ENCODE measurements at places on chromosomes 1 and 21. TPM values are rescaled to one million over a fixed set of nuclear protein-coding genes. Genes with fewer than 3 reads are reported as not detected.

DNA sequence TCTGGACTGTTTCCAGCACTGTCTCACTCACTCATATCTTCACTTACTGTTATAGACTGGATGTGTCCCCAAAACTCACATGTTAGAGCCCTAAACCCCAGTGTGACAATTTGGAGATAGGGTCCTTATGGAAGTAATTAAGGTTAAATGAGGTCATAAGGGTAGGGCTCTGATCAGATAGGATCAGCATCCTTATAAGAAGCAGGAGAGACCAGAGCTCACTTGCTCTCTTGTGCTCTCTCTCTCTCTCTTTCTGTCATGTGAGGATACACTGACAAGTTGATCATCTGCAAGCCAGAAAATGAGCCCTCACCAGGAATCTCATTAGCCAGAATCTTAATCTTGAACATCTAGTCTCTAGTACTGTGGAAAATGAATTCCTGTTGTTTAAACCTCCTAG is 23.4 kb downstream of the TNR start:
- DNase-seq = no peak

DNA sequence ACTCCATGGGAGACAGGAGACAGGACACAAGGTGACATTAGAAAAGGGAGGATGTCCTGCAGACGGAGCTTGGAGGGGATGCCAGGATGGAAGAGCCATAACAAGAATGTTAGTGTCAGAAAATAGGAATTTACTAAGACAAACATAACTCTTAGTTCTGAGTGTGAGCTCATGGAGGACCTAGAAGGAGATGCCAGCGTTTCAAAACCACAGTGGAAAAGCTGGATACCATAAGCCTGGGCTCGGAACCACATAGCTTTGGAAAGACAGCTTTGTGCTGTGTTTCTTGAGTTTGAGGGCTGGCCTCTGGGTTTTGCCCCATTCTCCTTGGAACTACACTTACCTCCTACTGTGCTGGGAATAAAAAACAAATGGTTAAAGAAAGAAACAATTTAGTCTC is 128.4 kb downstream of the S1PR1 start:
- DNase-seq = no peak

- DNase-seq = no peak
These were observed 31.5 kb downstream of the PALMD start for GRCh38 chr1:99677416-99677815.

GRCh38 chr1:67740543-67740942 is 55.5 kb downstream of the GADD45A start:
- no peak for DNase-seq

DNA sequence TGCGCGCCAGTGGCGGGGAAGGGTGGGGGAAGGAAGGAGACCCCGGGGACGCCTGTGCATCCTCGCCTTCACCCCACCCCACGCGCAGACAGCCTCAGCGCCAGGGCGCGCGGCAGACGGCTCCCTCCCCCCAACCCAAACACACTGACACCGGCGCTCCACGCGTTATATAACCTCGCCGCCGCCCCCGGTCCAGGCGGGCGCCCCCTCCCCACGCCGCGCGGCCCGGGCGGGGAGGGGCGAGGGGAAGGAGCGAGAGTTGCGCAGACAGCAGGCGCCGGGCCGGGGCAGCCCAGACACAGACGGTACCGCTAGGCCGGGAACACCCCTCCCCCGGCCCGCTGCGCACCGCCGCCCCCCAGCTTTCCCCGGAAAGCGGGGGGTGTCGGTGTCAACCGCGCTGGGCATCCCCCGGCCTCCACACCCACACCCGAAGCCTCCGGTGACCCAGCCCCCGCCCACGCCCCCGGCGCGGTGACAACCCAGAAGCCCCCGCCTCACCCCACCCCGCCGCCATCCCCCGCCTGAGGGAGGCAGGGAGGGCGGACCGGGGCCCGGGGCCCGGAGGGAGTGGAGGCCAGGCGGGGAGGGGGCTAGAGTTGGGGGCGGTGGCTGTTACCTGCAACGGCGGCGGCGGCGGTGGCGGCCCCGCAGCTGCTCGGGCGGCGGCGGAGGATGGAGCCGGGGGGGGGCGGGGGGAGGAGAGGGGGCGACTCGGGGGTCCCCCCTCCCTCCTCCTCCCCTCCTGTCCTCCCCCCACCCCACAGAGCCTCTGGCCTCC is 432 bp downstream of the AKT3 start:
- DNase-seq = no peak

DNA sequence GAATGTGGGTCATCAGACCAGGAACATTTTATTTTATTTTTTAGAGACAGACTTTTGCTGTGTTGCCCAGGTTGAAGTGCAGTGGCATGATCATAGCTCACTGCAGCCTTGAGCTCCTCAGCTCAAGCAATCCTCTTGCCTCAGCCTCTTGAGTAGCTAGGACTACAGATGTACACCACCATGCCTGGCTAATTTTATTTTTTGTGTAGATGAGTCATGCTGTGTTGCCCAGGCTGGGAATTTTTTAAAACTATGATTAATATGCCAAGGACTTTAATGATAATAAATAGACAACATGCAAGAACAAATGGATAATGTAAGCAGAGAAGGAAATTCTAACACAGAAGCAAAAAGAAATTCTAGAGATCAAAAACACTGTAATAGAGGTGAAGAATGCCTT is 142.4 kb downstream of the AK5 start:
- DNase-seq = no peak

HUNK gene
- total RNA-seq = 0.95 TPM

DNA sequence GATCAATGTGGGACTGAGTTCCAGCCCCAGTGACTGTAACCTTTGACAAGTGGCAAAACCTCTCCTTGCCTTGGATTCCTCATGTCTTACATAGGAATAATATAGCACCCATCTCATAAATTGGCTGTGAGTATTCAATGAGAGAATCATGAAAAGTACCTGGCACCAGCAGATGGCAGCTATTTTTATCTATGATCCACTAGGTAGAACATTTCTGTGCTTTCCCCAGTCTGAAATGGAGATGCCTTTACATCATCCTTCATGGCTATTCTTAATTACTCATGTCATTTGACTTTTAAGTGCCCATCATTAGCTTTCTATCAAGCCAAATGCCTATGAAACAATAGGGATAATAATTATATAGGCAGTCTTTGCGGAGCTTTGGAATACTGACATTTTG is 130.1 kb downstream of the TGFB2 start:
- DNase-seq = no peak

- no peak for DNase-seq
These were observed 183.7 kb downstream of the CLIC6 start for GRCh38 chr21:34852448-34852847.

GRCh38 chr1:63835128-63835527 is 61.3 kb downstream of the ROR1 start:
- DNase-seq = no peak

- no peak for DNase-seq
These were observed 75.2 kb downstream of the CDC42BPA start for GRCh38 chr1:227242811-227243682.

ALPL gene
- 5.3 TPM for total RNA-seq

SLC44A3 gene
- 1.3 TPM for total RNA-seq

SPRR1A gene
- not detected for total RNA-seq

LDLRAD1 gene
- not detected for total RNA-seq

- DNase-seq = no peak
These were observed 26.8 kb downstream of the CCN1 start for GRCh38 chr1:85607126-85607920.

DNA sequence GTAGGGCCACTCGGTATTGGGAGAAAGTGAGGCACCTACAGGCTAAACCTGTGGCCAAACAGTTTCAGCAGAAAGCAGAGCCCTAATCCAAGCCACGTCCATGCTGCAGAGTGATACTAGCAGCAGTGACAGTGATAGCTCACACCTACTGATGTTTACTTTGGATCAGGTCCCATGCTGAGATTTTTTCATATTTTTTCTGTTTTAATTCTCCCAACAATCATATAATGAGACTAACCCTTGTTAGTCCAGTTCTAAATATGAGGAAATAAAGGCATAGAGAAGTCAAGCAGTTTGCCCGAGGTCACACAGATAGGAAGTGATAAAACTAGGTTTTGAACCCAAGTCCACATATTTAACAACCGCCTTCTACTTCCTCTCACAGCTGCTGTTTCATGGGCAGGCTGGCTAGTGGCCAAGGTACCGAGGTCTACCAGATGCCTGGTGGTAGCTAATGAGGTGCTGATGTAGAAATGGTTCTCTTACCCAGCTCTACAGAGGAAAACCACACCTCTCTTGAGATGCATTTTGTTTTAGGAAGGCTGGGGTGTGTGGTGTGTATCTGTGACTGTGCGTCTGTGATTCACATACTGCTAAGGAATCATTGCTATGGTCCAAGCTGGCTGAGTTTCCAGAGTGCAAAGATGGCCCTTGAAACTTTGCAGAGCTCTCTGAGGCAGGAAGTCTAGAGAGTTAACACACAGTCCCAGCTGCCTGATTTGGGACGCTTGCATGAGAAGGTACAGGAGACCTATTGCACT is 80.3 kb upstream of the ARTN start:
- DNase-seq = no peak

- DNase-seq = no peak
These were observed 13.7 kb downstream of the ZBTB7B start for GRCh38 chr1:155016231-155016831.

DNA sequence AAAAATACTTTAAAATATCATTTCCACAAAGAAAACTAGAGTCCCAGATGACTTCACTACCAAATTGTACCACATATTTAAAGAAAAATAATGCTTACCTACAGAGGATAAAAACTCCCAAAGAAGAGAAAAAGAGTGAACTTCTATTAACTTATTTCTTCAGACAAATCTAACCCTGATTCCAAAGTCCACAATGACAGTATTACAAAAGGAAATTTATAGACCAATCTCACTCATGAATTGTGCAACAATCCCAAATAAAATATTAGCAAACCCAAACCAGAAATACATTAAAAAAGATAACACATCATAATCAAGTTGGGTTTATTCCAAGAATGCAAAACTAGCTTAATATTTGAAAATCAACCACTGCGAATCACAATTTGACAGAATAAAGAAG is 161.4 kb upstream of the GALNT2 start:
- DNase-seq = no peak

PTGFRN gene
- 10.7 TPM for total RNA-seq

Data from omental fat pad (tissue), 4 donors.